ENCODE measurements at places on chromosomes 11 and 22. TPM values are rescaled to one million over a fixed set of nuclear protein-coding genes. Genes with fewer than 3 reads are reported as not detected.

SMARCB1 gene
- 195 TPM for total RNA-seq

DNA sequence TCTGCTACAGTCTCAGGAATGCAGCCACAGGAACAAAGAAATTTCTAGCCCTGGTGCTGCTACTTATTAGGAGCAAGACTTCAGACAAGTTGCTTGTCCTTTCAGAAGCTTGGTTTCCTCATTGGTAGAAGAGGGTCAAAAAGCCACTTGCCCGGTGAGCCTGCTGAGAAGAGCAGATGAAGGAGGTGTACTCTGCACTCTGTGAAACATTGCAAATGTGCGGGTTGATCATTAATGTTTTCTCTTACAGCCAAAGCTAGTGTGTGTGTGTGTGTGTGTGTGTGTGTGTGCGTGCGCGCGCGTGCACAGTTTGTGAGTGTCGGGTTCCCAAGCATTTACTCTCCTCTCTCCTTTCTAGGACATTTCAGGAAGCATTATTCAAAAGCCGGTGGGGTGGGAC lies 86.3 kb upstream of the NNMT start:
- no peaks in the 10 kb centered on the region for H3K27me3 ChIP-seq
- H3K36me3 ChIP-seq: no peaks in the 10 kb centered on the region
- no peak for DNase-seq
- H3K27ac ChIP-seq: peak overlapping the region; percentile 92

GRCh38 chr22:29744902-29745301 lies 21.9 kb downstream of the ZMAT5 start:
- DNase-seq: no peak
- H3K4me1 ChIP-seq: no peaks in the 10 kb centered on the region
- H3K36me3 ChIP-seq: peaks cover 5% of the 10 kb centered on the region

DNA sequence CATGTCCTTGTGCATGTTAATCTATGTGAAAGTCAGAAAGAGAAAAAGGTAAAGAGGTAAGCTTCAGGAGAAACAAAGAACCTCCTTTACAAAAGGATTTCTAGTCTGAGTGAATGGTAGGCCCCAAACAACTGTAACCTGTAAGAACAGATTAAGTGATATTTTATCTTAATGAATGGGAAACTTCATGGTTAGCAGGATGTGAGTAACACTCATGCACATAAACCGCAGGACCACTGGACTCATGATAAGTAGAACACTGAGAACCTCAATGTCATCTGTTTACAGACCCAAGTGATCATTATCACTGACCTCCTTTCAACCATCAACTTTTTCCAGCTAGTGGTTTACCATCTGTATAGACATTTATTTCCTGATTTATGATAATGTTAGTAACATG lies 19.9 kb downstream of the OR8G5 start:
- H3K4me1 ChIP-seq: peaks cover 7% of the 10 kb centered on the region
- no peak overlapping the region for H3K27ac ChIP-seq
- H3K36me3 ChIP-seq: no peaks in the 10 kb centered on the region
- H3K4me3 ChIP-seq: no peak overlapping the region
- no peaks in the 10 kb centered on the region for H3K27me3 ChIP-seq

- H3K36me3 ChIP-seq: peaks cover 17% of the 10 kb centered on the region
- H3K4me3 ChIP-seq: no peak overlapping the region
- no peak overlapping the region for H3K27ac ChIP-seq
- DNase-seq: no peak
- H3K27me3 ChIP-seq: peaks cover 45% of the 10 kb centered on the region
These were observed 60.2 kb downstream of the CDKN1C start for GRCh38 chr11:2825261-2825888.

DNA sequence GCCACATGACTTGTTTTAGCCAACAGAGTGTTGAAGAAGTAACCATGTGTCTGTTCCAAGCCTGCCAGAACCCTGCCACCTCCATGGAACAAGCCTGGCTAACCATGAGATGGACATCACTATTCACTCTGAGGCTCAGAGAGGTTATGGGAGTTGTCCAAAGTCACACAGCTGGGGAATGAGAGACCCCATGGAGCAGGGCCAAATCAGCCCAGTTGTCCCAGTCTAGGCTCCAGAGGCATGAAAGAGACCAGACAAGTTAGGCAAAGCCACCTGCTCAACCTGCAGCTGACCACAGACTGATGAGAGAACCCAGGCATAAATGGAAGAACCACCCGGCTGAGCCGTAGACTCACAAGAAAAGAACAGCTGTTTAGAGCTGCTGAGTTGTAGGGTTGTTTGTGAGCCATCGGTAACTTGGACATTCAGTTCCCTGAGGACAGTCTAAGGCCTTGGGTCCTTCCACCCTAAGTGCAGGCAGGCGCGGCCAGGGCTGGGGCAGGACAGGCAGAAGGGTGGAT lies 74.7 kb upstream of the PHF21B start:
- H3K27me3 ChIP-seq: peaks cover 67% of the 10 kb centered on the region
- H3K4me1 ChIP-seq: no peaks in the 10 kb centered on the region
- no peaks in the 10 kb centered on the region for H3K36me3 ChIP-seq
- H3K4me3 ChIP-seq: no peak overlapping the region
- no peak overlapping the region for H3K27ac ChIP-seq
- no peak for DNase-seq

GRCh38 chr11:7673724-7674434 lies 579 bp upstream of the CYB5R2 start:
- peak overlapping the region; percentile 88 for H3K27ac ChIP-seq
- peaks cover 11% of the 10 kb centered on the region for H3K4me1 ChIP-seq
- peak; percentile 37 for DNase-seq
- peak overlapping the region; percentile 76 for H3K4me3 ChIP-seq

Data from progenitor cell of endocrine pancreas (in vitro differentiated cells).